Stimulated activated CD8-positive, alpha-beta memory T cell treated with anti-CD3 and anti-CD28 coated beads, Interleukin-7, amount 100 ng/mL, for 24 hours (primary cell): ENCODE measurements at places on chromosomes 3 and 15.

- DNase-seq = no peak
These were observed 781.2 kb upstream of the ARPP21 start for GRCh38 chr3:34858067-34858660.

GRCh38 chr3:14370720-14371572, 31.5 kb upstream of the SLC6A6 start:
- no peak for DNase-seq

- DNase-seq = no peak
These were observed 119.9 kb downstream of the IMPG2 start for GRCh38 chr3:101200461-101200860.

DNA sequence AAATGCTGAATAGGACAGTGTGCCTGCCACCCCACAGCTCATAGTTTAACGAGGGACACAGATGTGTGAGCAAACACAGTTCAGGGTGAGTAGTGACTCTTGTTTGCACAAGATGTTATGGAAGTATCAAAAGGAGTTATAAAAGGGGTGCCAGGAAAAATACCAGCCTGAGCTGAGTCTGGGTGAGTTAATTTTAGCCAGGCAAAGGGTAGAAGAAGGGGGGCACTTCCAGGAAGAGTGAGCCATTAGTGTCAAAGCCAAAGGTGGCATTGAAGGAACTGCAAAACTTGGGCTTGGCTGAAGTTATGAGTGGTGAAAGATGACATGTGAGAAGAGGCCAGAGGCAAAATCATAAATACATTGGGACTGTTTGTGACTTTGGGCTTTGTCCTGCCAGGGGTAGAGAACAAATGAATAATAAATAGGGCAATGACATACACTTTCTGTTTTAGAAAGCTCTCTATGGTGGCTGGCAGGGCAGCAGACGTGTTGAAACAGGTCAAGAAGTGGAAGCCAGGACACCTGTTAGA, 1.9 kb upstream of the SPPL2A start:
- no peak for DNase-seq

DNA sequence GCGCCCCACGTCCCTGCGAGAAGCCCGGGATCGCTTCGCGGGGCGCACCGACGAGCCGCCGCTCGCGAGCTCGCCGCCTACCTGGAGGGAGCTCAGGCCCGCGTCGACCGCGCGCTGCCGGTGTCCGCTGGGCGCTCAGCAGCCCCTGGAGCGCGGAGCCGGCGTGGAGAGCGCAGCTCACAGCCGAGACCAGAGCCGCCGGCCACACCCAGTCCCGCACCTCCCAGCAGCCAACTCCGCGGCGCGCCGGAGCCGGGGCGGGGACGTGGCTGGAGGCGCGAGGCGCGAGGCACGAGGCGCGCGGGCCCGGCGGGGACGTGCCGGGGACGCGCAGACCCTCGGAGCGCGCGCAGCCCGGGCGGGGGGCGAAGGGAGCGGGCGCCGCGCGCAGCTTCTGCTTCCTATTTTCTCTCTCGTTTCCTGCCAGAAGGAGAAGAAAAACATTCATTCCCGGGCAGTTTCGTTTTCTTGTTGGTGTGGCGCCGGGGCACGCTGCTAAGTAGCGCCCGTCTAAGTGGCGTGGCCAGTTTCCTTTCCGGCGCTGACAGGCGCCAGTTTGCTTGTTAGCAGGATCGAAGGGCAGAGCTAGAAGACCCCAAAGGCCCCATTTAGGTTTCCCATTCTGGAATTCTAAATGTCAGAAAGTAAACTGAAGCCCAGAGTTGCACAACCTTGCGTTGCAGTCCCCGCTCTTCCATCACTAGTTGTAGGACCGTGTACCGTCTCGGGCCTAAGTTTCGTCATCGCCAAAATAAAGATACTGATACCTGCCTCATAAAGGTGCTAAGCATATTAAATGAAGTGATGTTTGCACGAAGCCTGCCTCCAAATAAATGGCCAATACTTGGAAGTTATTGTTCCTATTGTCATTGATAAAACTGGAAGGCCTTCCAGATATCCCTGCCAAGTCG, at the start of gene GNB4:
Gene GNB4 (minus strand): TSS at position 206 of the 911 bp plus-strand sequence. CDS start 25,270 bp downstream, outside the sequence.
- no peak for DNase-seq

GRCh38 chr15:29039466-29040369, 153.9 kb downstream of the APBA2 start:
- no peak for DNase-seq

DNA sequence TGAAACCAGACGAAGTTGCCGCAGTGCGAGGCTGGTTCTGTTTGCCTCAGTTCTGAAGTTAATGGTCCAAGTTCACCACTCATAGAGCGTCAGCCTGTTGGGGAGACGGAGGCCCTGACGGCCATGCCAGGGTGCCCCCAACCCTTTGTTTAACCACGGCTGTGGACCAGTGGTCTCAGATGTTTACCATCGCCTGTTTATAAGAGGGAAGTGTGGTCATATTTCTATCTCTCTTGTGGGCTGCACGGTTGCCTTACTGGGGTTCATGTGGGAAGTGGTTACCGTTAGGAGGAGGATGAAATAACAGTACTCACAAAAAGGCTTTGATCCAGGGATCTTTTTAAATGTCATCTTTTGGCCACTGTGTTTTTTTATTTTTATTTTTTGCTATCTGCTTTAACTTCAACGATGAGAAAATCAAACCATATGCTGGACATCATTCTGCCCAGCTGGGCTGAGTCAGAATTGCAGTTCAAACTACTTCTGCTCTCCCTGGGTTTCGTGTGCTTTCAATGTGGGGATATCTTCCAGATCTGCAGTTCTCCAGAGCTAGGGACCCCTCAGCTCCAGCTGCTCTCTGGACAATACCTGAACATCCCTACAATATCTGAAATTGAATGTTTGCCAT, 17.8 kb downstream of the SMAD3 start:
- no peak for DNase-seq

DNA sequence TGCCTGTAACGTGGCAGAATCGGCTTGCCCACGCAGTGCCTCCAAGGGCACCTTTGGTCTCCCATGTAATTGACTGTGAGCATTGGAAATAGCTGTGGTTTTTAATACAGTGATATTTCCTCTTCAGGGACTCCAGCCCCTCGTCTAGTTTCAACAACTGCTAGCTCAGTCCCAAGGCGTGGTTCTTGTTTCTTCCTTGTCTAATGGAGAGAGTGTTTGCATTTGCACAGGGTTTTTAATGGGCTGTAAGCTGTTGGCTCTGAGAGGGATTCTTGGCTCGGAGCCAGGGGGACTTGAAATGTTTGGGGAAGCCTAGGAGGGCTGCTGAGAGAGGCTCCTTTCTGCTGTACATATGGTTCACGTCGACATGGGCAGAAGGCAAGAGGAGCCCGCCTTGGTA, 86.2 kb downstream of the THSD4 start:
- no peak for DNase-seq

GRCh38 chr15:27084844-27085243, 113.9 kb downstream of the GABRG3 start:
- no peak for DNase-seq

- no peak for DNase-seq
These were observed 295.8 kb downstream of the MAGI1 start for GRCh38 chr3:65742914-65743313.

GRCh38 chr3:72569754-72570440, 278.3 kb downstream of the SHQ1 start:
- no peak for DNase-seq

DNA sequence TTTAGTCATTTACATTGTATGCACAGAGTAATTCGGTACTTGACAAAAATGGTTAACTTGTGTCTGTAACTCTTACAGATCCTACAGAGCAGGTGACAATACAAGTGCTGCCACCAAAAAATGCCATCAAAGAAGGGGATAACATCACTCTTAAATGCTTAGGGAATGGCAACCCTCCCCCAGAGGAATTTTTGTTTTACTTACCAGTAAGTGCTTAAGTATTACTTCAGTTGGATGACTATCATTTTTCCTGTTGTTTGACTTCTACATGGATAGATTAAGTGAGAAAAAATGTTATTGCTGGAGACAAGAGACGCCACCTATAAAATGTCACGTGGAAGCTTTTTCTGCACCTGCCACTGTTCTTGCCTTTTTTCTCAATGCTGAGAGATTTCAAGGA, 173.2 kb downstream of the ALCAM start:
- DNase-seq = no peak

DNA sequence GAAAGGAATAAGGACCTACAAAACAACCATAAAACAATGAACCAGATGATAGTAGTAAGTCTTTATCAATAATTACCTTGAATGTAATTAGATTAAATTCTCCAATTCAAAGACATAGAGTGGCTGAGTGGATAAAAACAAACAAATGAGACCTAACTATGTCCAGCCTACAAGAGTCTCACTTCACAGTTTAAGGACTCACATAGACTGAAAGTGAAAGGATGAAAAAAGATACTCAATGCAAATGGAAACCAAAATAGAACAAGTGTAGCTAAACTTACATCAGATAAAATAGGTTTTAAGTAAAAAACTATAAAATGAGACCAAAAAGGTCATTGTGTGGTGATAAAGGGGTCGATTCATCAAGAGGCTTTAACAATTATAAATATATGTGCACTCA, 21.9 kb upstream of the NR1I2 start:
- DNase-seq = no peak

GRCh38 chr15:52858782-52859176, 68.6 kb upstream of the ONECUT1 start:
- DNase-seq = no peak

DNA sequence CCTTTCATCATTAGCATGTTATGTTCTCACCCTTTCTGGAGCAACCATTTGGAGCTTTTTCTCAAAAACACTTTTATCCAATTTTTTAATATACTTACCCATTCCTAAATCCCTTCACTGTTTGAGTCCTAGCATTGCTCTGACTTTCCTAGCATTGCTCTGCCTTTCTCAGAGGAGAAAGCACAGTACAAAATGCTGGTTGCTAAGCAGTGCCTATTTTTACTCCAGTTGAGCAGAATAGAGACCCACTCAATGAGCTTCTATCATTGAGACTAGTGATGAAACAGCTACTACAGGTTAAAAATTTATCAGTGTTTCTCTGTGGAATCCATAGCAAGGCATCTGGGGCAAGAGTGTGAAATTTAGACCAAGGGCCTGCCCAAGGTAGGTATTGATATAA, 21.8 kb upstream of the IL1RAP start:
- no peak for DNase-seq

- no peak for DNase-seq
These were observed 65.6 kb downstream of the GRIP2 start for GRCh38 chr3:14474363-14475081.

- no peak for DNase-seq
These were observed 12.4 kb downstream of the ATR start for GRCh38 chr3:142566096-142566495.

- DNase-seq = no peak
These were observed 13.0 kb upstream of the MAPK6 start for GRCh38 chr15:52005748-52006701.

DNA sequence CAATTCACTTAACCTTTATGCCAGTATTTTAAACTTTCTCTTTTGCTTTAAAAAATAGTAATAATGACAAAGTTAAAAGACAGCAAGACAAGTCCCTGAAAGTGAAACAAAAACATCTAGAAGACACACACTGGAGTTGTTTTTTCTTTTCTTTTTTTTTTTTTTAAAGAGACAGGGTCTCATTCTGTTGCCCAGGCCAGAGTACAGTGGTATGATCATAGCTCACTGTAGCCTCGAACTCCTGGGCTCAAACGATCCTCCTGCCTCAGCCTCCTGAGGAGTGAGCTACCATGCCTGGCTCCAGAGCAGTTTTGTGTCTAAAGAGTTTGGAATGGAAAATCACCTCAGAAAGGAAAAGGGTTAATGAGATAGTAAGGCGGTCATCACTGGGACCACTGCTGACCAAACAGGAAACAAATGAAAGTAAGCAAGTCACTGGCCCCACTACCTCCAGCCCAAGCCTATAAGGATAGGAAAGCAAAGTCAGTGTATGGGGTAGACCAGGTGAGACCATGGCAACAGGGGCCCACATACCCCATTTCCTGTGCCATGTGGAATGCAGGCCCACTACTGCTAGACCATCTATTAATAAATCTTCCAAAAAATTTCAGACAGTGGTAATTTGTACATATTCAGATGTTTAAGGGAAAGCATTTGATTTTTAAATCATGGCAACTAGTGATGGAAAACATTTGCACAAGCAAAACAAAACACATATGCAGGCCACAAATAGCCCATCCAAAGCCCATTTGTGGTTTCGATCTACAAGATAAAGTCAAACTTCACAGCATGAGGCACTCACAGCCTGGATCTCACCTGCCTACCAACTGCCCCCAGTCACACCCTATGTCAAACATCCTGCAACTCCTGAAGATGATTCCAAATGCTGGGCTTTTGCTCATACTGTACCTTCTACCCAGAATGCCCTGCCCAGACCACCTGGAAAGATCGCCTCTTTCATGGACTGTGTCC, 62.6 kb downstream of the OSBPL10 start:
- DNase-seq = no peak

GRCh38 chr15:26128611-26129140, 265.5 kb upstream of the ATP10A start:
- no peak for DNase-seq

- DNase-seq = no peak
These were observed 16.2 kb downstream of the LCMT2 start for GRCh38 chr15:43314171-43314570.

GRCh38 chr15:50764461-50765194, 878 bp downstream of the SPPL2A start:
- DNase-seq = no peak

GRCh38 chr3:114436182-114436581, 142.4 kb downstream of the TIGIT start:
- DNase-seq = no peak

DNA sequence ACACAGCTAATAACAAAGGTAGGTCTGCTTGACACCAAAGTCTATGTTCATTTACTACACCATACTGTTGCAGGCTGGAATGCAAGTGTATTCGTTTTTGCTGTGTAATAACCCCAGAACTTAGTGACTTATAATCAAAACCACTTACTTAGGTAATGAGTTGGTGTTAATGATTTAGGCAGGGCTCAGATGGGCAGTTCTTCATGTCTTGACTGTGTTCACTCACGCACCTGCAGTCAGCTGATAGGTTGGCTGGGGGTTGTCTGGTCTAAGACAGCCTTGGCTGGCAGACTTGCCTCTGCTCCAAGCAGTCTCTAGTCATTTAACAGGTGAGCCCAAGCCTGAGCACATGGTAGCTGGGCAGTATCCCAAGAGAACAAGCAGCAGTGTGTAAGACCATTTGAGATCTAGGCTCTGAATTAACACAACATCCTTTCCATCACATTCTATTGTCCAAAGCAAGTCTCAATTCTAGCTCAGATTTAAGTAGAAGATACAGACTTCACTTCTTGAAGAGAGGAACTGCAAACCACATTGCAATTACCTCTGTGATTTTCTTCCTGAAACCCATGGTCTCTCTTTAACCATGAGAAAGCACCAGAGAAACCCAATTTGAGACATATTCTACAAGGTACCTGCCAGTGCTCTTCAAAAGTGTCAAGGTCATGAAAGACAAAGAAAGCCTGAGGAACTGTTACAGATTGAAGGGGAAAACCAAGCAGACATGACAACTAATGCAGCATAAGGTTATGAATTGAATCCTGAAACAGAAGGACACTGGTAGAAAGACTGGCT, 13.3 kb upstream of the DCLK3 start:
- no peak for DNase-seq

DNA sequence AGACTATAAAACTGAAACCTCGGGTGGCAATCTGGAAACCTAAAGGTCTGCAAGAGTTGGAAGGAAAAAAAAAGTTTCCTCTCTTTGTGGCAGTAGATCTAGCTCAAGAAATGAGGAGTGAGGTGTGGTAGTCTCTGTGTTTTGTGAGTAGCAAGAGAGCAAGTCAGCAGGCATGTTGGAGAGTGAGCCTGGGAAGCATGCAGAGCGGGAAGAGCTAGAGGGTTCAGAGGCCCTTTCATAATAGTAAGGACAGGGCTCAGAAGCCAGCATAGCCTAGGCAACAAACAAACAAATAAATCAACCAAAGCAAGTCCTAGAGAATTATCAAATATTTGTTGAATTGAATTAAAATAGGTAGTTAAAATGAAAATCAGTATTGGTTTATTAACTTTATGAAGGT, 189.7 kb upstream of the CBLB start:
- DNase-seq = no peak
